ENCODE measurements at places on chromosomes 6 and 20.

DNA sequence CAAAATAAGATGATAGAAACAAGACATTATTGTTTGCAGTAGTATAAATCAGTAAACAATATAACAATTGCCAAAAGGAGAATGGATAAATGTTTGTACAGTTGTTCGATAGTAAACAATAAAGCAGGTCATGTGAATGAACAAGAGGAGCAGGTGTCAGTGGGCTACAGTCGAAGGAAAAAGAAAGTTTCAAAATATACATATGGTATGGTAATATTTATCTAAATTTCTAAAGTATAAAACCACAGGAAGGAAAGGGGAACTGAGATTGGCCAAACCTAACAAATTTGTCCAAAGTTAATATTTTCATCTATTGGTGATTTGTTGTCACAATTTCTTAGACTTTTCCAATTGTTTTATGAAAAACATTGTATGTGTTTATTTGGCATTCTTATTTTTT is 110.9 kb downstream of the SH3BGRL2 start:
- DNase-seq, result no peak

DNA sequence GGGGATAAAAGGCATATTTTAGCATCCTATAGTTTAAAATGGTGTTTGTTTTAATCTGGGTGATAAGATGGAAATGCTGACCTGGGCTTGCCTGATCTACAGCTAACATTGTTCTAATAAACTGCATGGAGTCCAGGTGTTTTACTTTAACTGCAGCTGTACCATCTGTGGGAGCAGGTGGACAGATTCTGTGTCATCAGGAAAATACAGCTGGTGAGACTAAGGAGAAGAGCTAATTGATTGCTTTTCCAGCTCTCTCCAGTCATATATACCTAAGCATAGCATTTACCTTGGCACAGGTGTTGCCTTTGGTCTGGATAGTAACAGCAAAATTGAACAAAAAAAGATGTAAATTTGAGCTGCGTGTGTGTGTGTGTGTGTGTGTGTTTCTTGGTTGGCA is 31.6 kb downstream of the CBFA2T2 start:
- DNase-seq, result no peak

GRCh38 chr20:53159160-53159559 is 187.0 kb downstream of the TSHZ2 start:
- DNase-seq, result no peak

- DNase-seq, result no peak
Observed at GRCh38 chr6:167661552-167662044, 165.1 kb upstream of the AFDN start.

DNA sequence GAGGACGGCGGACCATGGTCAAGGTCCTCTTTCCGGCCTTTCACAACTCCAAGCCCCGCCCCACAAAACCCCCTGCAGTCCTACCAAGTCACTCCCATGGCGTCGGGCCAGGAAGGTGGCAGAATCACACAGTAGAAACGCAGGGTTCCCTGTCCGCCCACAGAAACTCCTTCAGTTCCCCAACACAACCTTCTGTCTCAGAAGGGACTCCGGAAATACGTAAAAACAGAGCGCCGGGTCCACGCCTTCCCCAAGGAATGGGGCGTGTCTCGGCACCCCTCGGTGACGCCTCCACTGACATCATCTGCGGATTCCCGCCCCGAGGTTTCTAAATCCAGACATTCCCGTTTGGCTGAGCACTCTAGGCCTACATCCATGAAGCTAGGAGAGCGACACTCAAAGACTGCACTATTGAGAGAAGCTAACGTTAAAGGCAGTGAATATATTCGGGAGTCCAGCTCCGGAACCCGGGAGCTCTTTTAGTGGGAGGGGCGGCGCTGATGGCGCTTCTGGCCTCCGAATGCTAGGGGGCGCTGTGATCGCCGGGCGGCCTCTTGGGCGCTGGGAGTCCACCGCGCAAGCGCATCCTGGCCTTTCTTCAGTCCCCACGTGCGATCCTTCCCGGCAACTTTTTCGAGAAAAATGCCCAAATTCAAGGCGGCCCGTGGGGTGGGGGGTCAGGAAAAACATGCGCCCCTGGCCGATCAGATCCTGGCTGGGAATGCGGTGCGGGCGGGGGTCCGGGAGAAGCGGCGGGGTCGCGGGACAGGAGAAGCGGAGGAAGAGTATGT is at the start of the genes BYSL and MED20:
Gene BYSL (plus strand): TSS at position 579 of the 791 bp plus-strand sequence. CDS start 64 bp downstream, at position 643.
Gene MED20 (minus strand): TSS at position 219 of the 791 bp plus-strand sequence. CDS start 121 bp downstream, at position 98.
- DNase-seq, result peak; percentile 92

DNA sequence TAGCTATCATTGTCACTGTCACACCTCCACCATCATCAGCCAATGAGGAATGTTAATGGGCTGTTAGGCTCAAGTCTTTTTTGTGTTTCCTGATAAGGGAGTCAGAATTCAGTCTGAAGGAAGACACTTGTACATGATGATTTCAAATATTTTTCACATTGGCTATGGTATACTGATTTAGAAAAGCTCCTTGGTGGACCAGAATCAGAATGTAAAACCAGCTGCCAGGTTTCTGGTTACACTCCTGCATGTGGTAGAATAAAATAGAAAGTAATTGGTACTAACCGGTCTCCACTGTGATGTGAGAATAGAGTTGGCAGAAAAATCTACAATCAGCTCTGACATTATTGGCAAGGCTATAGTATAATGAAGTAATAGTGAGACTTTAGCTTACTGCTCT is 10.7 kb downstream of the COL9A1 start:
- no peak for DNase-seq

GRCh38 chr6:135105710-135106109 is 51.1 kb upstream of the HBS1L start:
- DNase-seq, result no peak

DNA sequence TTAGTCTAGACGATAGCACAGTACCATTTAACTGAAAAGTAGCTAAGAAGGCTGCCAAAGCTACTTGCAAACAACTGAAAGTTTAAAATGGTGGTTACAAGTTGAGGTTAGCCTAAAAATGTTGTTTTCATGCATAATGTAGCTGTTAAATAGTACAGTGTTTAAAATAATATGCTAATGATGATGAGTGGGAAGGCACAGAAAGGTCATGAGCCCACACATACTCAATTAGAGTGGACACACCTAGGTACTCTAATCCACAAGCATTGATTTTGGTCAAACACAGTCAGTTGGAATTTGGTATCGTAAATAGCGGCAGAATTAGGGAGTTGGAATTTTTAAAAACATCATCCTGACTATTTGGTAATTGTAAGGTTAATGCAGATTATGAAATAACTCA is 7.0 kb downstream of the TXLNB start:
- DNase-seq, result no peak

DNA sequence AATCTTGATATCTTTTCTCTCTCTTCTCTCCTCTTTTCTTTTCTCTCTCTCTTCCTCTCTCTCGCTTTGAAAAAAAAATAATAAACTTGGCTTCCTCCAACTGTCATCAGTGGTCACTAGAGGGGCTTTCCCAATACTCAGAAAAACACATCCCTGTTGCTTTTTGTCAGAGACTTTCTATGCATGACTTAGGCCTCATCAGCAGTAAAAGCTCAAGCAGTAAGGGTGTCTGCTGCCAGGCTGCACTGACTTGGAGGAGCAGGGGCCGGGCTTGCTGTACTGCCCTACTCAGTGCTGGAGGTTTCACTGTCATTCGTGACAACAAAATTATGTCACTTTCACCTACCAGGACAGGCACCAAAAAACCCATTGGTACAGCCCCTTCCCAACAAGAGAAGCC is 272.0 kb downstream of the ADGB start:
- DNase-seq, result no peak

DNA sequence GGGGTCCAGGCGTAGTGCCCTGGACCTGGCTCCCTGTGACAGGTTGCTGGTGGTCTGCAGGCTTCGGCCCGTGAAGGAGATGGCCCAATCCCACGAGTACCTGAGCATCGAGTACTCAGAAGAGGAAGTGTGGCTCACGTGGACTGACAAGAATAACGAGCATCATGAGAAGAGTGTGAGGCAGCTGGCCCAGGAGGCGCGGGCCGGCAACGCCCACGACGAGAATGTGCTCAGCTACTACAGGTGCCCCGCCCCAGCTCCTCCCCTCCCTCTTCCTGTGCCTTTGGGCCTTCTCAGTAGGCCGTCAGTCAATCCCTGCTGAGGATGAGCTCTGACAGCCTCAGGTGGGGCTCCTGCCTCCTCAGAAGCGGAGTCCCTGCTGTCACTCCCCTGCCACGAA is 42.6 kb downstream of the UQCC2 start:
- DNase-seq, result peak; percentile 57

DNA sequence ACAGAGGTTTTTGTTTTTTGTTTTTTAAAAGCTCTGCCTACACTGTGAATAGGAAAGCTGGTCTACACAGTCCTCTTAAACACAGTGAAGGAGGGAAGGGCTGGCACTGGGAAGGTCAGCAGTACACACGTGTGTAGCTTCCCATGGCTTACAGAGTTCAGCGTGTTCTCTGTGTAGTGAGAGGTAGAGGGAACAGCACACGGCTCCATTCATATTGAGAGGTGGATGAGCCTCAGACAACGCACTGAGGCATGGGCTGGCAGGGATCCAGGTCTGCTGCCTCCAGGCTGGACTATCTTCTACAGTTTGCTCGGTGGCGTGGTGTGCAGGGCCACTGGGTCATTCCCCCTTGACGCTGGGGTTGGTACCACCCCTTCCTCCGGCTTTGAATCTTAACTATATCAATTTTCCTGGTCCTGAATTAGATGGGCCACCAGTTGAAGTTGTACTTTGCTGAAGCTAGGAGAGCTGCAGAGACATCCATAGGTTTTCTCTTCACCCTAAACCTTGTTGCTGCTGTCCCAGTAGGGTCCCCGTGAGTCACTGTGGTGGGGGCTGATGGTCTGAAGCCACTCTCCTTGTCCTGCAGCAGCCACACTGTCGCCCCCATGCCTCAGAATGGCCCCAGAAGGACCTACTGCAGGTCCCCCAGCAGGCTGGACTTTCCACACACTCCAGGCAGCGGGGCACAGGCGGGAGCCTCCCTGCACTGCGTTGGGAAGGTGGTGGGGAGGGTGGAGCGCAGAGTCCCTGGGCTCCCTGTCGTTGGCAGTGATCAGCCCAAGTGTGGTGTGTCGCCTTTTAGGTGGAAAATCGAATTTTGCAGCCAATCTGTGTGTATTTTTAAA is 2.0 kb downstream of the ARFGAP1 start:
- DNase-seq, result no peak

DNA sequence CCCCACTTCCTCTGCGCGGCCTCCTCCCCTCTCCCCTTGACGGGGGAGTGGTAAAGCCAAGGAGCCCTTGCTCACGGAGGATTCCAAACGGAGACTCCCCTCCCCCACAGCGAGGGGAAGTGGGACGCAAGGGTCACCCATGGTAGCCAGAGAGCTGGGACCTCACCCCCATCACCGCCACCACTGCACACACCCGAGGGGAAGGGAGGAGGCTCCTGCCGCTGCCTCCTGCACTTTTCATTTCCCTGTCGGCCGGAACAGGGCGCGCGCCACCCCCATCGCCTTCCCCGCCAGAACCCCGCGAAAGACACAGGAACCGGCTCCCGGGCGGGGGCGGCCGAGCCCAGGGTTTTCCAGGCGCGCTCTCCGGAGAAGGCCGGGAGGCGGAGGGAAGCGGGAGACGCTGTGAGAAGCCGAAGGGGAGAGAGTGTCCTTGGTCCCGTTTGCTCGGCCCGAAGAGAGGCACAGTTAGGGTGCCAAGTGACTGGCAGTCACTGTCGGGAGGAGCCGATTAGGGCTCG is 789 bp downstream of the CCND3 start:
- DNase-seq, result peak; percentile 49

GRCh38 chr20:24965065-24965919 is 16.2 kb downstream of the CST7 start:
- no peak for DNase-seq

- no peak for DNase-seq
Observed at GRCh38 chr6:129104131-129104530, 221.2 kb downstream of the LAMA2 start.

- DNase-seq, result no peak
Observed at GRCh38 chr6:38155144-38155543, 335.6 kb downstream of the ZFAND3 start.

DNA sequence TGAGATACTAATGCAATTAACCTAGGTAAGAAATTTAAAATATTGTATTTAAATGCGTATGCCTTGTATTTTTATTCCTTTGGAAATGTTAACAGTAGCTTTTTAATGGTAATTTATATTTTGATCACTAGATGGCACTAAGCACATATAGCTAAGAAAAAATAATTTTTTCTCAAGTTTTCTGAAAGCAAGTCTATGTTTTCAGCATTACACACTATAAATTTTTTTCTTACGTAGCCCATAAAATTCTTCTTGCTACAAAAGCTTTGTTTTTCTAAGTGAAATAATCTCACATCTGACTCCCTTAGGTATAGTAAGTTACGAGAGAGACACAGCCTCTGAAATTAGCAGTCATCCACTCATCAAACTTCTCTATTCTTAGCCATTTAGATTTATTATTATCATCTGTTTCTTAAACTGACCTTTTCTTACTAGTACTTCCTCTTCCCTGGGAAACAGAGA is 35.7 kb downstream of the TSPYL4 start:
- no peak for DNase-seq

DNA sequence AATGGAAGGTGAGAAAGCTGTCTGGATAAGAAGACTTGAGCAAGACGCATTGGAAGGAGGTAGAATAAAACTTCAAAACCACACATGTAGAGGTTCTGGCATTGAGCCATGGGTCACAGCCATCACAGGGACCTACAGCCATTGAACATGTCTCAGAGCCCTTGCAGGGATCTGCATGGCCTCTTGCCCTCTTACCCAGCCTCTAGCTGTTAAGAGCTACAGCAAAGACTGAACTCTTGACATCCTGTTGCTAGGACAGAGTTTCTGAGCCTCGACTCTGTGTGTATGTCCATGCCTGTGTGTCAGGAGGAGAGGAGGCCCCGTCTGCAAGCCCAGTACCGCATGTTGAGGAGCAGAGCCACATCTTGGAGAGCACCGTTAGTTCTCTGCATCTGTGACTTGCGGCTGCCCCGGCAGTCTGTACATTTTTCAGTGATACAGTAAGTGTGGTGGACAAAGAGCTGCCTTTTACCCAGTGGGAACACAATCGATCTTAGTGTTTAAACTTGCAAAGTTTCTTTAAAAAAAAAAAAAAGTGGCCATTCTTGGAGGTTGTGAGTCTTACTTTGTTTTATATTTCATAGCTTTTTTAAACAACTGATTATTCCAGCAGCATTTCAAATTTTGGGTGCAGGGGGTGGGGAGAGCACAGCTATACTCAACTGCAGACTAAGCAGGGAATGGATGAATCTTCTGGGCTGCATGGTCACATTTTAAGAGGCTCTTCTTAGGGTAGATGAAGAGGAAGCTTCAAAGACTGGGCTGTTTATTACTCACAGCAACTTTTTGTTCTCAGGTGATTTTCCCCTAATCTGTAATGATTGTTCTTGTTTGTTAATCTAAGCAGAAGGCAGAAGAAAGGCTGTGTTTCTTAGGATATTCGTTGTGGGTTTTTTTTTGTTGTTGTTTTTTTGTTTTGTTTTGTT is 88.5 kb downstream of the TBC1D7 start:
- DNase-seq, result no peak

DNA sequence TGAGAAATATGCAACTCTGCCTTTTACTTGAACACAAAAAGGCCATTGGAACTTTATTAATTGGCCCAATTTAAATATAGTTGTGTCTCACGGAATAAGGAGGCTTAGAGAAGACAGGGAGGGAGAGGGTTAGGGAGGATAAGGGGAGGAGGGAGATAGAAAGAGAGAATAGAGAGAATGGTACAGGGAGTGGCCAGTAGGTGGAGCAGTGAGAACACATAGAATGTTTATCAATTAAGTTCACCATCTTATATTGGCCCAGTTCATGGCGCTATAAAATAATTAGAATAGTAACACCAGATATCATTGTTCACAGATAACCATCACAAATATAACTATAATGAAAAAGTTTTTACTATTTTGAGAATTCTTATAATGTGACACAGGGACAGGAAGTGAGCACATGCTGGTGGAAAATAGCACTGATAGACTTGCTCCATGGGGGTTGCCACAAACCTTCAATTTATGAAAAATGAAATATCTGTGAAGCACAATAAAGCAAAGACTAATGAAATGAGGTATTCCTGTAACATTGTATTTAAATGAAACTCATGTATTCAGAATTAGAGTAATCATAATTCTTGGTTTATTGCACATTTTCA is 374.1 kb upstream of the MANEA start:
- peak; percentile 3 for DNase-seq

All from activated CD4-positive, alpha-beta T cell treated with anti-CD3 and anti-CD28 coated beads for 4 hours (primary cell).